ENCODE measurements at places on chromosomes 16 and 17.

GRCh38 chr16:74667255-74667700 lies 601 bp upstream of the RFWD3 start:
- peak; percentile 61 for DNase-seq

DNA sequence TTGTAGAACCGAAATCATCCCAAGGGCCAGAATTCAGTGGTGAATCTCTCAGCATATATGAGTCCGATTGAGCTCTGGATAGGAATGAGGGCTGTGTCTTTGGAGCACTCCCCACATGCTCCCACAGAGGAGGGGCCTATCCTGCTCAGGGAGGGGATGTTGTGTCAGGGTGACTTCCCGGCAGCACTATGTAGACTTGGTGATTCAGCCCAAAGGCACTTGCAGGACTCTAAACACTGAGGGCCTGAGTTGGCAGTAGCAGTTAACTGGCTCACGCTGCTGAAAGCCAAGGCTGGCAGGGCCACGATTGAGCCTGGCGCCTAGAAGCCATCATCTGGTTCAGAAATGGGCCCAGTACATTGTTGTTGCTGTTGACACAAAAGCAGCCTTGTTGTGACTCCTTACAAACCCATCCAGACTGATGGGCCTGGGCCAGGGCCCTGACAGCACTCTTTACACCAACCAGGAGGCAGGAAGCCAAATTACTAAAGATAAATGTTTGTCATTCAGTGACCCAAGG lies 31.9 kb downstream of the NMT1 start:
- peak; percentile 100 for DNase-seq

- DNase-seq: no peak
Measured at GRCh38 chr17:74856112-74856511, 3.6 kb downstream of the GRIN2C start.

- no peak for DNase-seq
Measured at GRCh38 chr16:46996391-46996790, 22.9 kb upstream of the DNAJA2 start.

DNA sequence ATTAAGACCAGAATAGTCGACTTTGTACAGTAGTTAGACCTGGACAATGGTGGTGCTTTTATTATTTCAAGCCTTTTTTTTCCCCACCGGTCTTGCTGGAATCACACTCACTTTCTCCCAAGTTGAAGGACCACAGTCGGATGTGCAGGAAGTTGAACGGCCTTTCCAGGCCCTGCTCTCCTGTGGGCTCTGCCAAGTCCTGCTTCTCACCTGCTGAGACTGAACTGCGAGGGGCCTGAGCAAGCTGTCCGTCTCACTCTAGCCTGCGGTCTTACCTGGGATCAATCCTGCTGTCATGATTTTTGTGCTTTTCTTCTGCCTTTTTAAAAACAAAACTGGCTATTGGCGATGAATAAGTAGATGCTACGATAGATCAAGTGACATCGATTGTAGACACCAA lies 1.3 kb downstream of the TLCD3A start:
- DNase-seq: no peak

DNA sequence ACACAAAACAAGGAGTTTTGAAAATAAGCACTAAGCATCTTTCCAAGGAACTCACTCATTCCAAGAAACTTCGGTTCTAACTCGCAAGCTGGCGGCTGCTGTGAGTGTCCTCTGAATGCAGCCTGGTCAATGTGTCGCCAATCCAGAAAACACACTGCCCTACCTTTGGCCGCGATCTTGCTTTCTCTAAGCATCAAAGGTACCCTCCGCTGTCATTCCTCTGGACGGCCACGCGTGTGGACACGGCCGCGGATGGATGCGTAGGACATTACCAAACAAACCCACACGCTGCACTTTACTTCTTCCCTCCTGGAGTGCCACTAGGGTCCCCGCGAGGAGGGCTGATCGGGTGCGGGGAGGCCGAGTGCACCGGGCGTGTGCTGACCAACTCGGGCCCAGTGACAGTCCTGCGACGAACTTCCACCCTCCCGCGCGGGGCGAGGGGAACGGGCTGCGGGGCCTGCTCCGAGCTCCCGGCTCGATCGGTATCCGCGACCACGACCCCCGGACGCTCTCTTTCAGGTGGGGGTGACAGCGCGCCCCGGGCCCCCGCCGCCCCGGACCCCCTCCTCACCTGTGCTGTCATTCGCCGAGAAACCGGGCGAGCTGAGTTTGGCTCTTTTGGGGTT lies 1.1 kb downstream of the CREBBP start:
- DNase-seq: peak; percentile 46

DNA sequence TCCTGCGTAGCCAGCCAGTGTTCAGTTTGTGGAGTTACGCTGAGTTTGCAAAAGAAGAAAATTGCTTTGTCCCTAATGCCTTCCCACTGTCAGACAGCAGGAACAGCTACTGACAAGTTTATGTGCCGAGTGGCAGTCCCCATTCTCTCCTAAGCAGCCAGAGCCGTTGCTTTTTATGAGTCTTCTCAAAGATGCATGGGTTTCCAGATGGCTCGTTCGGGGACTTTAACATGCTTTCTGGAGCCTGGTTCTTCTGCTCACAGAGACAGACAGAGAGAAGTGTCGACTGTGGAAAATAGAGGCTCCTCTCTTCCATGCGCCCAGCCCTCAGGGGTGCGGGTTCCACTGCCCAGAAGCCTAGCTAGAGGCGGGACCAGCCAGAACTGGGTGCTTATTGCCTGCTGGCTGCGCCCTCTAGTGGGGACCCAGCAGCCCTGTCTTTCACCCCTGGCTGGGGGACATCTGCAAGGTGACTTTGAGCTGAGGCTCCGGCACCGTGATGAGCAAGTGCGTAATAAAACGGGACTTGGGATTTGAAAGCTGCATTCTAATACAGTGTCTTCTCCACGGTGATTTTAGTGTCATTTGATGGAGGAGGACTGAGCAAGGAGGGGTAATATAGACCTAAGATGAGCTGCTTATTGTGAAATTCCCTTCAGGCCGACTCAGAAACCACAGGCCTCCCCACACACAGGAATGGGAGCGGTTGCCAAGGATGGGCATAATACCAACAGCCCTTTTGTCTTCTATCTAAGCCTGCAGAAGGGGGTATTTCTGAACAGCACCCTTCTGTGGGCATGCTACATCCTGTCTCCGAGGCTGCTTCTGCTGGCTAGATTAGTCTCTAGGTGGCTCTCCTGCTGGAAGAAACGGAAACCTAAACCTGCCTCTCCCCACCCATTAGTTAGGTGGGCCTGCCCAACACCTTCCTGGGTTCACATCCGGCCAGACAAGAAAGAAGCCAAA lies 73.1 kb downstream of the CCDC182 start:
- DNase-seq: peak; percentile 84

GRCh38 chr16:85252014-85252413 lies 139.7 kb upstream of the CIBAR2 start:
- no peak for DNase-seq

GRCh38 chr17:17075125-17075781 lies 33.0 kb downstream of the MPRIP start:
- DNase-seq: peak; percentile 33

DNA sequence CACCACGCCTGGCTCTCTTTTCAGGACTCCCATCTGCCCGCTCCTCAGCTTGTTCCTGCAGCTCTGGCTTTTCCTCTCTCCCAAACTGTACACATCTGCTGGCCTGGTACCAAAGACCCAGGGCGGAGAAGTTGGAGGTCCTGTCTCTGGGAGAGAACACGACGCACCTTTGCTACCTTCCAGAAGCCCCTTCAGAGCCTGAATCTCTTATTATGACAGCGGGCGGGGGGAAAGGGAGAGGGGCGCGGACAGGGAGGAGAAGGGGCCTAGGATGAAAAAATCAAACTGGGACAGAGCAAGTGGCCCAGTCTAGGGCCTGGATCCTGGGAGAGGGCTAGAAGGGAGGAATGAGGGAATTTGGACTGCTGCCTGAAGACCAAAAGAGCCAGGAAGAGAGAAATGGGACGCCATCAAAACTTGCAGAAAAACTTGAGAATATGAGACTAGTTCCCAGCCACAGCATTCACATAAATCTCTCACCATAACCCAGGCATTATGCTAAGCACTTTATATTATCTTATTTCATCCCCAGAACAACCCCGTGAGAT lies 2.5 kb upstream of the PER1 start:
- no peak for DNase-seq

DNA sequence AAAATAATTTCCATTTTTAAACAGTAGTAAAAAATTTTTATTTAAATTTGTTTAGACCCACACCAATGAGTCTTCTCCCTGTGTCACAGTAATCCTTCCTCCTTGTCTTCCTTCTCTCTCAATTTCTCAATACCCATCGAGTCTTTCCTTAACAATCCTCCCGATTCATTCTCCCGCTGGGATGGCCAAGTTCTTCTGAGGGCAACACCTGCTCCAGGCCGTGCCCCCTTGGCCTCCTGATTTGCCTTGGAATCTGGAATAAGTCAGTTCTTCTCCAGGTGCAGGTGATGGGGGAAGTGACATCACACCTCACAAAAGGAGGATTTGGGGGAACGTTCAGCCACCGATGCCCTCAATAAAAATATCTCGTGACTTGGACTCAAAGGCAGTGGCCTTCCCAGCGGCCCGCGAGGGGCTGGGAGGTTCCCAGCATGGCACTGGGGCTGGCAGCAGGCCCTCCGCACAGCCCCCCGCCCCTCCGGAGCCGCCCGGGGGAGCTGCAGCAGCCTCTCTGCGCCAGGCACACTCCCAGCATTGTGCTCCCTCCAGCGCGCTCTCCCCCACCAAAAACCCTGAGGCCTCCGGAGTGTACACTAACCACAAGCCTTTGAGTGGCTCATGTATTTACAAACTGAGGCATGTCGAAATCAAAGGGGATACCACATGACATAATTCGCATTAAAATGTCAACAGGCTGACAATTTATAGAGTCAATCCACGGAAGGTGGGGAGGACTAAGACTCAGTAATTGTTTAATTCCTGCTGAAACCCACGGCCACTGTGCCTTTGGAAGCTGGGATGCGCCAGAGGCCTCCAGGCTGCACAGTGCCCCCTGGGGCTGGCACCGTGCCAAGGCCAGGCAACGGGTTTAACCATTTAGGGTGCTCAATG lies 120.5 kb downstream of the ZFHX3 start:
- DNase-seq: peak; percentile 87

GRCh38 chr16:63618896-63619485 lies 1502.9 kb downstream of the CDH11 start:
- DNase-seq: no peak

DNA sequence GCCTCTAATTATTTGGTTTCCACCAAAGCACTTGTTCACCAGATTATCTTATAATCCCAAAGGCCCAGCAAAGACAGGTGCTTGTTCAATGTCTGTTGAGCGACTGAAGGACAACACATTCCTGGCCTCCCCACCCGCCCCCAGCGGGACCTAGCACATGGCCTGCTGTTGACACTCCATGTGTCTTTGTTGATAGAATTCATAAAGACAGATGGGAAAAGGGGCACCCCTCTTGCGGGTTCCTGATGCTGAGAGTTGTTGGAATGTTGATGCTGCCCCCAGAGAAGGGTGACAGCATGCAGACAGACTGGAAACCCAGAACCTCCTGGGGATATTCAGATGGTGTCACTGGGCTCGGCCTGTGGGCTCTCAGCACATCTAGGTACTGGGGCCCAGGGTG lies 36.9 kb downstream of the SNX20 start:
- DNase-seq: no peak

DNA sequence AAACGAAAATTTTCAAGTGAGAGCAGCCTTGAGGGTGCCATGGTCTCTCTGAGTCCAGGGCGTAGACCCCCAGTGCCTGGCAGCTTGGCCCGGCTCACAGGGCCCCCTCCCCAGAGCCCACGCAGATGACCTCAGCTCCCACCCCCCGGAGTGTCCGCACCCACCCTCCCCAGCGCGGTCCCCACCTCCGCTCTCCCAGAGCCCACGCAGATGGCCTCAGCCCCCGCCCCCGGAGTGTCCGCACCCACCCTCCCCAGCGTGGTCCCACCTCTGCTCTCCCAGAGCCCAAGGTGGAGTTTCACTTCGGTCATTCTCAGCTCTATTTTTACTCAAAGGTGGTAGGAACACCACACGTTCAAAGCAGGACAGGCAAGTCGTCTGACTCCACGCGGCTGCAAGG lies 13.9 kb downstream of the ABR start:
- DNase-seq: no peak

GRCh38 chr17:78116411-78116810 lies 12.1 kb downstream of the TMC6 start:
- no peak for DNase-seq

DNA sequence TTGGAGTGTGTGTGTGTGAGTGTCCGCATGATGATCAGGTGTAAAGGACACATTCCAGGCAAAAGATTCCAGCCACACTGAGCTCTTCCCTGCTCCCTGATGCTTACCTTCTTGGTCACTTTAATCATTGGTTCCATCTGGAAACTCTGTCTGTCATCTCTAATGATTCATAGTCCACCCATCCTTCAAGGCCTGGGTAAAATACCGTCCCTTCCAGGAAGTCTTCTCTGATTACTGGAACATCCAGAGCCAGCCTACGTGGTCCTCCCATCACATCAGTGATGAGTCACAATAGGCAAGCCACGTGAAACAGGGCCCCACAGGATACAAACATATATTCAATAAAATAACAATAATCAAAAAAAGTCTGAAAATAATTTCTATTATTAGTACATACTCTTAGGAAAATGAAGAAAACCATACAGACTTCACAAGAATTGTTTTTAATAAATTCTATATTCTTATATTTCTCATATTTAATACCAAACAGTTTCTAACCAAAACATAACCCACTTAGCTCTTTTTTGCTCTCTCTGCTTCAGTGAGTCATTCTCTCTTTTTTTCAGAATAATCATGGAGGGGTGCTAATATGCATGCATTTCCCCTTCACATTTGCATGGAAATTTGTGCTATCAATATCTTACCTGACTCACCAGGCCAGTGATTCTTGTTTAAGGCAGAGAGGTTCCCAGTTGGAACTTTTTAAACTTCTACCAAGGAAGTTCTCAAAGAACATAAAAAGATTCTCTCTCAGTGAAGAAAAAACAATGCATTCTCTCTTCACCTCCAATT lies 263.2 kb downstream of the TOX3 start:
- DNase-seq: no peak

GRCh38 chr17:17044846-17045561 lies 2.7 kb downstream of the MPRIP start:
- peak; percentile 82 for DNase-seq

DNA sequence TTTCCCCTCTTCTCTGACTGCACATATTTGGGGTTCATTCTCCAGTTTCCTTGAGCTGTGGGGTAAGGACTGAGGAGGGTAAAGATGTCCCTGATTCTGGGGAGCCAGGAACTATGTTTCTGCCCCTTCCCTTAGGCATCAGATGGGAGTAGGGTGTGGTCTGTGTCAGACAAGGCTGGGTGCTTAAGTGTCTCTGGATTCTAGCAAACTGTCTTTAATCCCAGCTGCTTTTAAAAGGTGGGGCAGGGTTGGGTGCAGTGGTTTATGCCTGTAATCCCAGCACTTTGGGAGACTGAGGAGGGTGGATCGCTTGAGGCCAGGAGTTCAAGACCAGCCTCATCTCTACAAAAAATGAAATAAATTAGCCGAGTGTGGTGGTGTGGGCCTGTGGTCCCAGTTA lies 13.0 kb downstream of the LASP1 start:
- no peak for DNase-seq

GRCh38 chr16:79559532-79559931 lies 41.0 kb downstream of the MAF start:
- no peak for DNase-seq

- peak; percentile 45 for DNase-seq
Measured at GRCh38 chr16:2008631-2009163, 924 bp downstream of the ZNF598 start.

Data from ELR (cell line).